ENCODE measurements at places on chromosomes 12 and 14. TPM values are rescaled to one million over a fixed set of nuclear protein-coding genes. Genes with fewer than 3 reads are reported as not detected.

DNA sequence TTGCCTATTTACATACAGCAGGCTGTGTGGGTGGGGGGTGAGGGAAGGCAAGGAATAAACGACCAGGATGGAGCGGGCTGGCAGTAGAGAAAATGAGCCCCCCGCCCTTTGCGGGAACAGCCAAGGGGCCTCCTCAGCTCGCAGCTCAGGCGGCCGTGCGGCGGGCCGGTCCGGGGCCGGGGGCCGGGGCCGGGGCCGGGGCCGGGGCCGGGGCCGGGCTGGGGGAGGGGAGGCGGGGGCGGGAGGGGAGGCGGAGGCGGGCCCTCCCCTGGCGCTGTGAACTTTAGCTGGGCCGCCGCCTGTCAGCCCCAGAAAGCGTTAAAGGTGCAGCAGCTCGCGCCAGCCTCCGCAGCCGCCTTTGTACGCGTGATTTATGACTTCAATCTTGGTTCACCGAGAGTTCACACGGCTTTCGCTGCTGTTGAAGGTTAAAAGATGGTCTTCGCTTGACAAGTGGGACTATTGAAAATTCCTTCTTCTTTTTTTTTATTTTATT, 28.8 kb downstream of the HOXC4 start:
- no peak for ATAC-seq

DNA sequence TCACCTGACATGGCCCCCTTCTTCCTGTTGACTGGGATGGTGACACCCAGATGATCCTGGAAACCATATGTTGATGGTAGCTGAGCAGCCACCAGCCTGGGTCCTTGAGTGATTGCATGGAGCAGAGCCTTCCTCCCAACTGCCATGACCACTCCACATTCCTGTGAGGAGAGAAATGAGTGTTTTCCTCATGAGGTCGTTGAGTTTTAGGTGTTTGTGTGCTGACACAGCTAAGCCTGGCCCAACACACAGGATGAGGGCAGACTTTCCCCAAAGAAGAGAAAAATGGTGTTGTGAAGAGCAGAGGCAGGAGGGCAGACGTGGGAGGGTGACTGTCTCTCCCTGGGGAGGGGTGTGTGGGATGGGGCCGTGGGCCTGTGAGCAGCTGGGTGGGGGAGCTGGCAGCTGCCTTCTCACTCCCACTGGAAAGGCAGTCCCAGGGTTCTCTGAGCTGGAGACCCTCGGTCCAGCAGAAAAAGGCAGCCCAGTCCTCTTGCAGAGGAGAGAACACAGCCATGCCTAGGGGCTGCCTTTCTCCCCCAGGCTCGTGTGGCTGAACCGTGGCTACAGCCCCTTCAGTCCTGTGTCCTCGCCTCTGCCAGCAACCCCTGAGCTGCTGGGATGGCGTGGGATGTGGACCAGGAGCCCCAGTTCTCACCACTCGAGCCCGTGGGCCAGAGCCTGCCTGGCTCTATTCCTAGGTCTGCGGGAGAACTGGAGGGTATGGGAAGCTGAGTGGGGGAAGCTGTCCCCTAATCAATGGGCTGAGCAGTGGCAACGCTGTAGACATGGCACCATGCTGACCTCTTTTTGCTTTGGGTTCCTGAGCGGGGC, 257.0 kb downstream of the ADGRD1 start:
- no peak for ATAC-seq

DNA sequence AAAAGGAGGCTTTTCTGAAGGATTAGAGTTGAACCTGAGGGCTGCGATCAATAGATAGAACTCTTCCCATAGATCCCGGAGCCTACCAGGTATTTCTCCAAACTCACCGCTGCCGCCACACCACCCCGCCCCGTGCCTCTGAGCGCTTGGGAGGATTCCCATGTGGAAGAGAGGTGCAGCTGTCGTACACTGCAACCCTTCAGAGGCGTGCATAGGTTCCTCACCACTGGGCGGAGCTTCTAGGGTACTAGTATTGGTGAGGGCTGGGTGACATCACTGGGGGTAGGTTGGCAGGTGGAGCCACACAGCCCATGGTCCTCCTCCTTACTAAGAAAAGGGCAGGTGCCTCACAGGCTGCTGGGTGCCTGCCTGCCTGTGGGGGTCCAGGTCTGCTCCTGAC, 127.0 kb downstream of the TSPAN9 start:
- peak; percentile 87 for ATAC-seq

GRCh38 chr14:103188810-103189480, 65.7 kb downstream of the TNFAIP2 start:
- peak; percentile 27 for ATAC-seq

Gene TSPAN19
- total RNA-seq: not detected

Data from esophagus mucosa (tissue), 1 donor.